ENCODE measurements at places on chromosomes 11 and 22.
A peak's percentile ranks its signal among the peaks of the same experiment; 100 is the strongest.

DNA sequence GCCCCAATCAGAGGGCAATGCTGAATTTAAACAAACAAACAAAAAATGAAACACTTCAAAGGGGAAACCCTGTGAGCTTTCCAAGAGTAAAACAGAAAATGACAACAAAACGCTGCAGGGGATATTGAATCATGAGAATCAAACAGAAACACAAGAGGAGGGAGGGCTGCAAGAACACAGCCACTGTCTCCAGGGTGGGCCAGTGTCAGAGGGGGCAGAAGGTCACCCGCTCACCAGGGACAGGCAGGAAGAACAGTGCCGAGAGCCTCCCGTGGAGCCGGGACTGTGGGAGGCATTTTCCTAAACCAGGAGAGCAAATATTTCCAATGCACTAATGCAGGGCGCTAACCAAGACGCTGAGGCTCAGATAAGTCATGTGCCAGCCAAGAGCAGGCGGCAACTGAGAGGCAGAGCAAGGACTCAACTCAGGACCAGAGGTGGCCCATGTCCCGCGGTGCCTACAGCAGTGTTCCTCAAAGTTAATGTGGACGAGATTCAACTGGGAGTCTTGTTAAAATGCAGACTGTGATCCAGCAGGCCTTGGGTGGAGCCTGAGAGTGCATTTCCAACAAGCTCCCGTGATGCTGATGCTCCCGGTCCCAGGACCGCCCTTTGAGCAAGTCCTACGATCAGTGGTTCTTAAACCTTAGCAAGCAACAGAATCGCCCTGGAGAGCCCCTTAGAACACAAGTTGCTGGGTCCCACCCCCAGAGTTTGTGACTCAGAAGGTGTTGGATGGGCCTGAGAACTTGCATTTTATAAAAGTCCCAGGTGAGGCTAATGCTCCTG lies 197.2 kb downstream of the TENM4 start:
- no peak for DNase-seq
- no peak overlapping the region for H3K4me3 ChIP-seq
- H3K27me3 ChIP-seq, result no peaks in the 10 kb centered on the region
- H3K36me3 ChIP-seq, result no peaks in the 10 kb centered on the region
- H3K4me1 ChIP-seq, result peaks cover 19% of the 10 kb centered on the region
- H3K27ac ChIP-seq, result peak overlapping the region; percentile 75

GRCh38 chr11:69841859-69842698 lies 22.9 kb upstream of the FGF3 start:
- H3K36me3 ChIP-seq, result no peaks in the 10 kb centered on the region
- H3K27ac ChIP-seq, result no peak overlapping the region
- no peaks in the 10 kb centered on the region for H3K4me1 ChIP-seq
- H3K27me3 ChIP-seq, result peaks cover 30% of the 10 kb centered on the region
- no peak overlapping the region for H3K4me3 ChIP-seq

GRCh38 chr11:47899801-47900200 lies 51.7 kb upstream of the NUP160 start:
- no peak overlapping the region for H3K27ac ChIP-seq
- no peak for DNase-seq
- H3K36me3 ChIP-seq, result no peaks in the 10 kb centered on the region
- no peaks in the 10 kb centered on the region for H3K4me1 ChIP-seq
- no peaks in the 10 kb centered on the region for H3K27me3 ChIP-seq
- no peak overlapping the region for H3K4me3 ChIP-seq

- DNase-seq, result no peak
- no peaks in the 10 kb centered on the region for H3K4me1 ChIP-seq
- H3K4me3 ChIP-seq, result no peak overlapping the region
- H3K27ac ChIP-seq, result no peak overlapping the region
Observed at GRCh38 chr11:115452241-115452640, 52.0 kb downstream of the CADM1 start.

DNA sequence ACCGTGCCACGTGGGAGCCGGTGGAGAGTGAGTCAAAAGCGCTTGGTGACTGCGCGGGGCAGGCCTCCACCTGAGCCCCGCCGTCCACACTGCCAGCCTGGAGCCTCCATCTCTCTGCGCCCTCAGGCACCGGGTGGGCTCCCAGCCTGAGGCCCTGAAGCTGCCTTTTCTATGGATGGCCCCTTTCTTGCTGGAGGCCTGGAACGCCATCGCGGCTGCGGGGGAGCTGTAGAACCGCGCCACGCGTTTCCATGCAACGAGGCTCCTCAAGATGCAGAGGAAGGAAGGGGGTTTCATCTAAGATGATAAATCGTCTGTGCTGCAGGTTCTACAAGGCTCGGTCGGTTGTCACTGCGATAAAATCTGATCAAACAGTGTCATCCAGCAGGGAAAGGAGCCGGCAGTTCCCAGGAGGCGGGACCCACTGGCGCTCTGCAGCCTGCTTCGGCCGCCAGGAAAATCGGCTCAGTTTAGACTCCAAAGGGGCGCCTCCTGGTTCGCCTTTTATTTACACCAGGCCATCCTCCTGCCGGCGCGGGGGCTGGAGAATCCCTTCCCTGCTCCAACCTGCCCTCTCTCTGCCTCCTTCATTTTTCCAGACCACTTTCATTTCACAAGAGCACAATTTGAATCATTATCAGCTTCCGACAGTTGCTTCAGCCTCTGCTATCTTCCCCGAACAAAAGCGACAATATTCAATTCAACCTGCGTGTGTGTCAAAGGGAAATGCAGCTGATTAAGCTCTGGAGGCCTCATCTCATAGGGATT lies 624.4 kb downstream of the BRD1 start:
- H3K27ac ChIP-seq, result no peak overlapping the region
- H3K36me3 ChIP-seq, result no peaks in the 10 kb centered on the region
- H3K4me3 ChIP-seq, result no peak overlapping the region
- no peaks in the 10 kb centered on the region for H3K4me1 ChIP-seq
- peak; percentile 21 for DNase-seq
- peaks cover 35% of the 10 kb centered on the region for H3K27me3 ChIP-seq
